GM12891 (cell line): ENCODE measurements at places on chromosomes 13 and 19.

DNA sequence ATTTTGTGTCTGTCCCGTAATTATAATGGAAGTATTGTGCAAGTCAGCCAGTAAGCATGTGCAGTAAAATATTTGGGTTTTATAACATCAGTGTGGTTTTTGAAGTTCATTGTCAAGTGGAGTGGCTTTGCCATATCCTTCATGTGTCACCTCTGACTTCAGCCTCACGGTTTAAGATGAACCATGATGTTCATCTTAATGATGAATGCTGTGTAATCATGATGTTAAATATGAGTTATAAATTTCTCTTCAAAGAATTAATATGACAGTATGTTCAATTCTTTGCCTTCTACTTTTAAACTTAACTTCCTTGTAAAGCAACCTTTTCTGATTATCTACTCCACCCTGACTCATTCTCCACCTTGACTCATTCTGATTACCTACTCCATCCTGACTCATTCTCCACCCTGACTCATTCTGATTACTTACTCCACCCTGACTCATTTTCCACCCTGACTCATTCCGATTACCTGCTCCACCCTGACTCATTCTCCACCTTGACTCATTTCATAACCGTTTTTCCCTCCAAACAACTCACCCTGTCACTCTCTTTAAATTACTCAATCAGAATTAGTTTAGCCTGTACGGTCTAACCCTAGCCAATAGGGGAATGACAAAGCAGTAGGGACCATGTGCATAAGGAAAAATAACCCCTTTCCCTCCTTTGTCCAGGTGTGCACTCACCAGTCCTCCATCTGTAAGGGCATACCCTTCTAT lies 50.3 kb upstream of the ANKRD10 start:
- no peak for DNase-seq

GRCh38 chr13:21080593-21080891 lies 19.2 kb upstream of the LATS2 start:
- DNase-seq = no peak

DNA sequence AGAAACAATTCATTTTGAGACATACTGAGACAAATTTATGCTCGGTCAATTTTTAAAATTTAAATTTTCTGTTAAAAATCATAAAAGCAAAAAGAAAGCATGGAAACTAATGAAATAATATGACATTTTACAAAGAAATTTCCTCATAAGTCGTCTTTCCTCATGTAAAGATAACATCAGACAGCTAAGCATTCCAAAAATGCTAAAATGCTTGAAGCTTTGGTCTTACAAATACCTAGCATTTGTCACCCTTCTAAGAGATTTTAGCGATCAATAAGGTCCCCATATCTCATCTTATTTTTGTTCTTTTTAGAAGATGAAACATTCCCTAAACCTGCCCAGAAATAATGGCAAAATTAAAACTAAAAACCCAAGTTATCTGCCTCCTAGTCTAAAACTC lies 68.5 kb upstream of the FREM2 start:
- DNase-seq = no peak

- DNase-seq = no peak
Observed at GRCh38 chr19:6668691-6669090, 1.3 kb downstream of the TNFSF14 start.

- no peak for DNase-seq
Observed at GRCh38 chr19:6095760-6096159, 14.5 kb downstream of the RFX2 start.

GRCh38 chr13:114064450-114065140 lies 67.8 kb downstream of the RASA3 start:
- DNase-seq = no peak

- no peak for DNase-seq
Observed at GRCh38 chr13:37456506-37456905, 142.1 kb downstream of the POSTN start.

GRCh38 chr19:30065680-30066606 lies 123.9 kb downstream of the URI1 start:
- no peak for DNase-seq

DNA sequence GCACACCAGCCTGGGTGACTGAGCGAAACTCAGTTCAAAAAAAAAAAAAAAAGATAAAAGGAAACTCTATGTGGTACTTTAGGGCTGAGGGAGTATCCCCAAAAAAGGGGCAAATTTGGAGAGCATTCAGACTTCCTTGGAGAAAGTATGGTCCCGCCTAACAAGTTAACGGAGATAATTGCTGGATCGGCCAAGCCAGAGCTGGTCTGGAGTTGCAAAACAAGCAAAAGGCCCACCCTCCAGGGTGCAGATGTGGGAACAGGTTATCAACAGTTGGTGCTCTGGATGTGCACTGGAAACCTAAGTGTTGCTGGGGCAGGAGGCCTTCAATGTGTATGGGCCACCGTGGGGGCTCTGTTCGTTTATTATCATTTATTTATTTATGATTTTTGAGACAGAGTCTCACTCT lies 2.8 kb downstream of the IQCN start:
- DNase-seq = no peak
